Naive thymus-derived CD8-positive, alpha-beta T cell (primary cell): ENCODE measurements at places on chromosomes 7 and 10.

DNA sequence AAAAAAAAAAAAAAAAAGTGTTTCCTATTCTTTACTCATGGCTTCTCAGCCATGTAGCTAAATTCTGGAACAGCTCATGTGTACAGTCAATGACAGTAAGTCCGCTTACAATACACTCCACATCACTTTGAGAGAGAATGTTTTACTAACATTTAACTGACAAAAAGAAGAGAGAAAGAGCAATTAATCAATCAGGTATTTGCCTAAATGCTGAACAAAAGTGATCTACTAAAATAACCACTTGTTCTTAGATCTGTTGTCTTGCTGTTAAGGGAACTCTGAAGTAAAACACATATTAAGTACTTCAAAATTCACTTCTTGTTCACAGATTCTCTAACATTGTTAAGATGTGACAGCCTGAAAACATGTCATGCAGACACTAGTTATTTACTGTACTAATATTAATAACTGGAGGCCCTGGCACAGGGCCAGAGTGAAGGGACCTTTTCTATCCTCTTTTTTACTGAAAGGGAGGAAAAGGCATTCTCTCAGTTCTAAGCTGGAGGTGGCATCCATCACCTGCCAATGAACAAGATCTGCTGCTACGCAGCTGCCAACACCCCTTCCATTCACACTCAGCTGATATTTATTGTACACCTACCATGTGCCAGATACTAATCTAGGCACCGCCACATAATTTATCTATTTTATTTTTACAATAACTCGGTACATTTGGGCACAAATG, 72.6 kb downstream of the AHR start:
- no peak for DNase-seq

DNA sequence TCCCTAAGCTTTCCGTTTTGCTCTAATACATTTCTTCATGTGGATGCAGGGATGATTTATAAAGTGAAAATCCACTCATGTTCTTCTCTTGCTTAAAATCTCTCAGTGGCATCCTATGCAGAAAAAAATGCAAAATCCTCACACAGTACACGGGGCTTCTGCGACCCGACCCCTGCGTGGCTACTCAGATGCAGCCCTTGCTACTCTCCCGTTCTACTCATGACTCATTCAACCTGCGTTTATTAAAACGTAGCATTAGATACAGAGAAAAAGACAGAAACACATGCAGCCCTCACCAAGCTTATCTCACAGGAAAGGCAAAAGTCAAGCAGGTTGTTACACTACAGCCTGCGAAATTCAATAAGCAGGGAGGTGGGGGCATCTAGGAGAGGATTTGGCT, 284.4 kb upstream of the PFKP start:
- DNase-seq = no peak

DNA sequence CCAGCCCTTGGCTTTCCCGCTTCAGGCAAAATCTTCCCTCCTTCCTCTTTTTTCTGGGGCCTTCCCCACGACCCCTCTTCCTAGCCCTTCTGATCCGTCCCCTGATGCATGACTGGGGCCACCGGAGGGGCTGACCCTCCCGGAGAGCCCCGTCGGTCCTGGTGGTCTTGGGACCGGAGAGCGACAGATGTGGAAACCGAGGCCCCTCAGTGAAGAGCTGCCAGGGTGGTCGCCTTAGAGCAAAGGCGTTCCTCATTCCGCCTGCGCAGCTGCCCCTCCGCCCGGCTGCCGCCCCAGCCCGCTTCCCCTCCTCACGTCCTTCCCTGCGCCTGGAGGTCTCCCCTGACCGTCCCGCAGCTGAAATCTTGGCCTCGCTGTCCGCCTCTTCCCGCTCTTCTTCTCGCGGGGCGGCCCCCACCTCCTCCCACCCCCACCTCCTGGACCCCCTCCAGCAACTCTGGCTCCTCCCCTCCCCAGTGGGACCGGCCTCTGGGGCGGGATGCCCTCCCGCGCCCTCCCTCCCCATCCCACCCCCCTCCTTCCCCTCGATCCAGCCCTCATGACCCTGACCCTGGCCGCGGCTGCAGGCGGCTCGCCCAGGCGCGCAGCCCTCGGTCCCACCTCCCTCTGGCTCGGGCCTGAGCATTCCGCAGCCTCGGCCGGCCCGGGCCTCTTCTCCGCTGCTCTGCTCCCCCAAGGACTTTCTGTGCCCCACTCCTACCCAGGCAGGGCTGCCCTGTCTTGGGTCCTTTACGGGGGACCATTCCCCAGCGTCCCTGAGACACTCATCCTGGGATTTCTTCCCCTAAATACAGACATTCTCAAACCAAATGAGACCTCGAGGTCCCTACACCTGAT, at the start of gene RARRES2:
RARRES2 (minus strand) TSS at position 367 of the 858 bp plus-strand sequence. CDS start 1,020 bp downstream, outside the sequence.
- no peak for DNase-seq

DNA sequence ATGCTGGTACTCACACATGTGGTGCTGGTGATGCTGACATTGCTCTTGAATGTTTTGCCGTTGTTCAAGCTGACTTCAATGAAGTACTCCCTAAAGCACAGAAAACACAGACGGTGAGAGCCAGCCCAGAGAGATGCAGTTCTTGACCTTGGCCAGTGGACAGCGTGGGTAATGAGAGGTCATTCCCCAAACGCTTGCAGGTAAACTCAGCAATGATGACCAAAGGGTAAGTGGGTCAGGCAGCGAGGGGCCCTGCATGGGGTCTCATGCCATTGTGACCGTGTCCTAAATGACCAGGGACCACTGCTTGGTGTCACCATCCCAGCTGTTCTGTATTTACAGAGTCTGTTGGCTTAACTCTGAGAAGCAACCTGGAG, 32.8 kb upstream of the ANTXRL start:
- DNase-seq = no peak

- DNase-seq = no peak
Measured at GRCh38 chr10:88082806-88083596, 219.6 kb downstream of the PTEN start.

DNA sequence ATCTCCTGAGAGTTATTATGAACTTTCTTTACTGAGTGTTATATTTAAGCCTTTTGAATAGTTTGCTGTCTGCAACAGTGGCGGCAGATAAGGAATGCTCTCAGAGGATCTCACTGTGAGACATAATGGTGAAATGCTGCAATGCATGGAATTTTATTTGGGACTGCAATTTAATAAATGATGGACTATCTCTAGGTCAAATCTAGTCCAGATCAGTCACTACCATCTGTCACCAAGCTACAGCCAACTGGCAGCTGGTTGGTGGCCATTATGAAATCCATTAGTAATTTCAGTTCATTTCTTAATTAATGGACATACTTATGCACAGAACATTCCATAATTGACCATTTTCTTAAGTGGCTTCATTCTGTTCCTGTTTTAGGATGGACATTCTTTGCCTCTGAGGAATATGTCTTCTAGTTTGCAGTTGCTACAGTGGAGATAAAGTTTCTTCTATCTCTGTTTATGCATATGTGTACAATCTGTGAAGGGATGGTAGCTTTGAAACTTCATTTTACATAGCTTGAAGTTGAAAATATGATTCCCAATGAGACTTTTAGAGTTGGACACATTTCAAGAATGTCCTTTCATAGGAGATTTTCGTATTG, 586.6 kb downstream of the SUGCT start:
- DNase-seq = no peak

- no peak for DNase-seq
Measured at GRCh38 chr7:101879565-101879964, 62.1 kb downstream of the CUX1 start.

DNA sequence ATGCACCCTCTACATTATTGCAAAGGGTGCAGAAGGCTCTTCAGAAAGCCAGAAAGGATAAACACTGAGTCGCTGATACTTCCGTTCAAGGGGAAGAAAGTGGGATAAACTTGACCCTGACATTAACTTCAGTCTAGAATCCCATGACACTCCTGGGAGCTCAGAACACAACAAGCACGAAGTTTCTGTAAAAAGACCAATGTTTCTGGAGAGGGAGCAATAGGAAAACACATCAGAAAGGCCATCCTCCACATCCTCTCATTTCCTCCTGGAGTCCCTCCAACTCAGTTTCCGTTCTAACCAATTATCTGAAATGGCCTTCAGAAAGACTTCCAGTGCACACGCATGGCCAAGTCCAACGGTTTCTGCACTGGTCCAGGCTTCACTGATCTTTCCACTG, 113.5 kb downstream of the SORBS1 start:
- DNase-seq = no peak

- DNase-seq = no peak
Measured at GRCh38 chr10:51886438-51887068, 187.2 kb upstream of the CSTF2T start.

DNA sequence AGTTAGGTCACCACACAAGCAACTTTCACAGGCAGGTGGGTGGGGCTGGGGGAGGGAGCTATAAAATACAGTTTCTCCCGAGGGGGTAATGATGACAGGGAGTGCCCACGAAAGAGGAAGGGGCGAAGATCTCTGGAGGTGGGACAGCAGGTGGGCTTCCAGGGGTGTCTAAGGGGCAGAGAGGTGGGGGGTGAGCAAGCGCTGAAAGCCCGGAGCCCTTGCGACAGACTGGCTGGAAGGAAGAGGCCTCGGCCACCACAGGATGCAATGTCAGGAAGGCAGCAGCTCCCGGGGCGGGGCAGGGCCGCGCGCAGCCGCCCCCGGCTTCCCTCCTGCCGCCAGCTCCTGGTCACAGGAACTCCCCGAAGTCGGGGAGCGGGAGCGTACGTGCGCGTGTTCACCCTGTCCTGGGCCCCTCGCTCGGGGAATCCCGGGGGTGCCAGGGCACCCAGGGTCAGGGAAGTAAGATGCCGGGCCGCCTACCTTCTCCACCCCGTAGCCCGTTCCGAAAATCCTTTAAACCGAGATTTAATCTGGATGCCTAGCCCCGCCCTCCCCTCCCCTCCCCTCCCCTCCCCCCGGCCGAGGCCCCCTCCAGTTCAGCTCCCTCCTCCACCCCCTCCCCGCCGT, 105.2 kb upstream of the PPIF start:
- no peak for DNase-seq

DNA sequence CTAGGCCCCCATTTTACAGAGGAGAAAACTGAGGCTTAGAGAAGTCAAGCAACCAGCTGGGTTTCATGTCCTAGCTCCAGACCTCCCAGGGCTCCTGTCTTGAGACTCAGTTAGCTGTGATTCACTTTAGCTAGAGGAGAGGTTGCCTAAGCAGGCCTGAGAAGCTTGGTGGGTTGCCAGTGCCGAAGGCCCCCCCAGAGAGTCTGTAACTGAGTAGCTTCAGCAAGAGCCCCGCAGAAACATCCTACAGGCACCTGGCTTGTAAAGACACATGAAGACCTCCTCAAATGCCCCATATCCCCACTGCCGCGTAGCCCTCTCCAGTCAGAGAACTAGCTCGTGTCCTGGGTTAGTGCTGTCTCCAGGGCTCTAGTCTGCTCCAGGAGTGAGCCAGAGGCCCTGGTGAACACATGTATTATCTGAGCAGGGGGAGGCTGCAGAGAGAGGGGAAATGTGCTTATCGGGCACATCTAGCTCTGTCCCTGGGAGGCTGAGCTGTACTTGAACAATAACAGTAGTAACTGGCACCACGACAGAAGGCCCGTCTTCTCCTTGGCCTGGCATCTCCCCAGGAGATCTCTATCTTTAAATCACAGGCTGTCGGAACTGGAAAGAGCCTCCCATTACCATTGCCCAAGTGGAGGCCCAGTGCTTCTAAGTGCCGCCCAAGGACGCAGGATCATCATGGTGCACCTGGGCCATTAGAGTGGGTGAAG, 28.9 kb downstream of the UNC5B start:
- no peak for DNase-seq

DNA sequence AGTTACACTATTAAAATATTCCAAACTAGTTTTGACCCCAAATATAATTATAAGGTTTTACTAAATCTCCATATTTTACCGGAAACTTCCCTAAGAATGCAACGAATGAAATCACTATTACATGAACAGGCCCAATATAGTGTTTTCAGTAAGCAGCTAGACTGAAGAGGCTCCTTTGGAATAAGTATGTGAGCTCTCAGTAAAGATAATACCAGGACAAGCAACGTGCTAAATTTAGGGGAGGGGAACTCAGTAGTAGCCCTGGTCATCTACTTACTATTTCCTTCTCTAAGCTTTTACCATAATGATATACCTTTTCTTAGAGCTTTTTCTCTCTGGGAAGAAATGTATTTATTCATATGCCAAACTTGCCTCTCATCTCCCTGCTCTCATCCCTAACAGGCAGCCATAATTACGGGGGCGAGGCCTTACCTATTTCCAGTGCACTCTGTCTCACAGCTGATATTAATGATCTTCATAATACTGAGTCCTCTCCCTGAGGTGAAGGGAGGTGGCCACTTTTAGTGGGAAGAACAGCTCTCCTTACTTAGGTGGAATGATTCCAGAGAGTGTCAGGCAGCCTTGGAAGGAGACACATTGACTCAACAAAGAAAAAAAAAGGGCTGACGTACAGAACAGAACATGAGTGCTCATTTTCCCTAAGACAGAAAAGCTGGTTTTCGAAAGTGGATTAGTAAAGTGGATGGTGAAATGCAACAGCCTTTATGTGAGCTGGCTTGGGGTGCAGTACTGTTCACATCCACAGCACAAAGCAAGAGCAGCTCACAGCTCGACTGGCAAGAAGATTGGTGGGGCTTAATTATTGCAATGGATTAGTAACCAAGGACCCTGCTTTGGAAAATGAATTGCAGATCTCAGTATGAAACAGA, 165.4 kb downstream of the GLI3 start:
- no peak for DNase-seq

GRCh38 chr7:115368998-115369397, 447.1 kb downstream of the MDFIC start:
- DNase-seq = no peak

DNA sequence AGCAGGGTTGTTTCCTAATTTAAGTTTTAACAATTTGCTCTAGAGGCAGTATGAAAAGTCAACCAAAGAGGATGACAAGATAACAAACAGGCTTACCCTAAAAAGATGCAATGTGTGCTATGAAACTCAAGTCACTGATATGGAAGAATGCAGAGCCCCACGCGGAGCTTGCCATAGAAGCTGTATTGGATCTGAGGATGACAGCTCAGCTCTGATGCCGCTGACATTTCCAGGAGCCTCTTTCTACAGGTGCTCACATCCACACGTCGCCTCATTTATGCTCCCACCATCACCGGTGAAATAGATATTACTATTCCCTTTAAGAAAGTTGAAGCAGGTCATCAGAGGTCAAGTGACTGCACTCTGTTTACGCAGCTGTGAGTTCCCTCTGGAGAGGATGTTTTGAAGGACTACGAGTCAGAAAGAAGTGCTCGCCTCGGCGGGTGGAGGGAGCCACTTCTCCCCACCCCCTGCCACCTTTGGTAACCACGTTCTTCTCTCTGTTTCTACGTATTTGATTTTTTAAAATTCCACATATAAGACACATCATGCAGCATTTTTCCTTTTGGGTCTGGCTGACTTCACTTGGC, 275.4 kb downstream of the GLRX3 start:
- DNase-seq = no peak

- DNase-seq = no peak
Measured at GRCh38 chr10:59688921-59689351, 20.7 kb downstream of the SLC16A9 start.

- no peak for DNase-seq
Measured at GRCh38 chr7:42945821-42946626, 13.8 kb downstream of the MRPL32 start.

GRCh38 chr7:149787428-149788299, 14.3 kb upstream of the ZNF467 start:
- no peak for DNase-seq
